ENCODE measurements at places on chromosomes 6 and 20.
A peak's percentile ranks its signal among the peaks of the same experiment; 100 is the strongest.

GRCh38 chr6:64257586-64257985 is 622.0 kb downstream of the PHF3 start:
- no peak for DNase-seq

DNA sequence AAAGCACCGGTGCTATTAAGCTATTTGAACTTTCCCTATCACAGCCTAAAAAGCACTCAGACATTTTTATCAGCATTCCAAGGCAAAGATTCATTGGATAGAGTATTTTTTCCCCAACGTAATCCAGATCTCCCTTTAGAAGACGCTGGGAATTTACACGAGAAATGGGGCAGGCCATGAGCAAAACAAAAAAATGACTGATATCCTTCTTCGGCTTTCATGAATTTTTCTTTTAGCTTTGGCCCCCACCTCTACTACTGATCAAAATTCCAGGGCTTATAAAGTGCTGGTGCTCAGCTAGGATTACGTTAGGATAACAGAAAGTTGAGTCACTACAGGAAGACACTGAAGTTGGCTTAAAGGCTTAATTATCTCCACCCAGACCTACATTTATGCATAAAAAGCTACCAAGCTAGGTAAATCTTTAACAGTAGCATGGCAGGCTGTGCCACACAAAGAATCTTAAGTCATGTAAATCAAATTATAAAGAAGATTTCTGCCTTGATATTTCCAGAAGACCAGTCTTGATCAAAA is 418.5 kb upstream of the BTBD3 start:
- no peak for DNase-seq

- DNase-seq, result no peak
These were observed 477.2 kb downstream of the EYS start for GRCh38 chr6:65229825-65230224.

- no peak for DNase-seq
These were observed 127.4 kb downstream of the ADGRG6 start for GRCh38 chr6:142429195-142429594.

GRCh38 chr20:25553819-25554296 is 31.5 kb downstream of the NINL start:
- DNase-seq, result no peak

DNA sequence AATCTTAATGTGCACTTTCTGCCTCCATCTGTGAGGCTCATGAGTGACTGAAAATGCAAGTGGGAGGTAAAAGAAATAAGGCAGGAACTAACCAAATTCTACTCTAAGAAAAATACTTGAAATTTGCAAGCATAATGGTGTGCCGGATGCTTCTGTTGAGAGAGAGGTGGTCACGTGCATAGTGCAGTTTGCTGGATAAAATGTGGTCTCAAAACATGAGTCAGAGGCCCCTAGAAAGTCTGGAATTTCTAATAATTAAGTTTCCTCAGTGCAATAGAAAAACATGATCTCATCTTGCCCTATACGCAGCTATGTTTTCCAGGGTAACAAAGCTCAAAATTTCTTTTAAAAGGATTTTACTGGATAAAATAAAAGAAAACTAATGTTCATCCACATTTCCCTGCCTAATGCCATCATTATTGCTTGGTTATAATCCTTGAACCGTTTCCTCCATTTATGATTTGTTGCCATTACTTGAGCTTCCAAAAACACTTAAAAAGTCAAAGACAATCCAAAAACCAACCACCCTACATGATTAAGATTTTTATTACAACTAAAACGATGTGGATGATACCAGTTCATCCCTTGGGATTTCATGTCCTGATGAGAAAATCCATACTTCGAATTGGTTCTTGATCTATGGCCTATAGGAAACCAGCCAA is 351.7 kb upstream of the ARID1B start:
- DNase-seq, result no peak

- no peak for DNase-seq
These were observed 24.7 kb upstream of the CRISP1 start for GRCh38 chr6:49890988-49891387.

- no peak for DNase-seq
These were observed 108.1 kb downstream of the TBC1D7 start for GRCh38 chr6:13220266-13220665.

DNA sequence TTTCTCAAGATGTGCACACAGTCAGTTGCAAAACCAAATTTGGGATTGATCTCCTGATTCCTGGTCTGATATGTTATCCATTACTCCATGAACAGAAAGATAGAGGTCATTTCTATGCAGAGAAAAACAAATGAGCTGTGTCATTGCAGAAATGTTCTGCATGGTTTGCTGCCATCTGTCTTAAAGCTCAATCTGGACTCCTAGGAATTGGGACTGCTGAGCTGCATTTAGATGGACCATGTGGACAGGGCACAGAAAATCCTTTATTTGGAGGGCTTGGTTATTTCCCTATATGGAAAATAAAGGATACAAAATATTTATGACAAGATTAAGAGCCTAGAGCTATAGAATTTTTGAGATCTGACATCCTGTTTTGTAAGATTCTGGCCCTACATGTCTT is 91.3 kb downstream of the ADGRB3 start:
- DNase-seq, result no peak

DNA sequence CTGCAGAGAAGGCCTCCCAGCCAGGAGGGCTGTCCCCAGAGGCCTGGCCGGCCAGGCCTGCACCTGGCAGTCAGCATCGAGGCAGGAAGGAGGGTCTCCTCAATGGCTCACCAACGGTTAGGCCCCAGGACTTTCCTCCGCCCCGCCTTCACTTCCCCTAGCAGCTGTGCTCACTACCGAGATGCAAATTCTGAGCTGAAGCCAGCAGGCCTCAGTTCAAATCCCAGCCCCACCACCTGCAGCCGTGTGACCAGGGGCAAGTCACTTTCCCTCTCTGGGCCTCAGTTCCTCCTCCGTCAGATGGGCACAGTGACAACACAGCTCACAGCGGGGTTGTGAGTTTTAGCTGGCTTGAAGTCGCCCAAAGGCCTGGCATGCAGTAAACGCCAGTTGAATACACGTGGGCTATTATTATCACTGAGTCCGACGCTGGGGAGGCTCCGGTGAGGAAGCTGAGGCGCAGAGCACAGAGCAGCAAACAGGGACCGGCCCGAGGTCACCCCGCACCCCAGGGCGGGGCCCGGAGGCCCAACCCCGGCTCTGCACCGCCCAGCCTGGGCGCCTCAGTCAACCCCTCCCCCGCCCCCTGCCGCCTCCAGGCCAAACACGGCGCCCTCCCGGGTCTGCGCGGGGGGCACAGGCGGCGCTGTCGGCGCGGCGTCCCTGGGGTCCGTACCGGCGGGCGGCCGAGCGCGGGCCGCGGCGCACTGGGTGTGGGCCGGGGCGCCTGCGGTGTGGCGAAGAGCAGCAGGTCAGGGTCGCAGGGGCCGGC is 671 bp downstream of the E2F1 start:
- peak; percentile 44 for DNase-seq

- DNase-seq, result no peak
These were observed 16.2 kb upstream of the BLCAP start for GRCh38 chr20:37543828-37544227.

- DNase-seq, result no peak
These were observed 197.5 kb upstream of the SIM1 start for GRCh38 chr6:100662264-100662663.

DNA sequence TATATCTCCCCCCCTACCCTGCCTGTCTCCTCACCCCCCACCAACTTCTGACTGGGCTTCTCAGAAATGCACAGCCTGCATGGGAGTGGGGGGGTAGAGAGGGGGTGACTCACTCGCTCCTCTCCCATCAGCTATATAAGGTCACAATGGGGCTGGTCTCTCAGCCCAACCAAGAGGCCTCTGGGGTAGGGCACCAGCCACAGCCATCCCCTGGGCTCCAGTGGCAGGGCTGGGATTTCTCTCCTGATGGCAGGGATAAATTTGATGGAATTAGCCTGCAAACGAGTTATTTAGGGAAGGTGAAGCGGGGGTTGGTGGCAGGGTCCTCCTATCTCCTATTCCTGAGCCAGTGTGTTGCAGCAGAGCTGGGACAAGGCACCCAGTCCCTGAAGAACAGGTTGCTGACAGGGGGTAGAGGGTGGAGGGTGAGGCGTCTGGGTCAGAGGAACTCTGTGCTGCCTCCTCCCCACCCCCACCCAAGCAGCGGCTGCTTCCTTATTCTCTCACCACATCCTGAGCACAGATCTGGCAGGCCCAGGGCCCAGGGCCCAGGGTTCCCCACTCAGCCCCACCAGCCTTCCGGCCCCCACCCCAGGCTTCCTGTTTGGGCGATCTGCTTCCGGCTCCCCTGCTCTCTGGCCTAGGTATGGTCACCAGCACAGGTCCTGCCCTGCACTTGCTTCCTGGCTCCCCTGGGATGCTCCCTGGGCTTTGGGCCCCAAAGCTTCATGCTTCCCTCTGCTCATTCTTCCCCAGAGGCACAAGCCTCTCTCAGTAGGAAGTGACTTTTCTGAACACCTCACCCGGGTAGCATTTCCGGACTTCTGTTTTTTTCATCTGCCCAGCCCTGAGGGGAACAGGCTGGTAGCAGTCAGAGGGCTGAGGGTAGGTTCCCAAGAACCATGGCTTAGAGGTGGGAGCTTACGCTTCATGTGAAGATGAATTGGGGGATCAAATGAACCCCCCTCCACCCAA is 4.0 kb downstream of the PPP1R18 start:
- no peak for DNase-seq

DNA sequence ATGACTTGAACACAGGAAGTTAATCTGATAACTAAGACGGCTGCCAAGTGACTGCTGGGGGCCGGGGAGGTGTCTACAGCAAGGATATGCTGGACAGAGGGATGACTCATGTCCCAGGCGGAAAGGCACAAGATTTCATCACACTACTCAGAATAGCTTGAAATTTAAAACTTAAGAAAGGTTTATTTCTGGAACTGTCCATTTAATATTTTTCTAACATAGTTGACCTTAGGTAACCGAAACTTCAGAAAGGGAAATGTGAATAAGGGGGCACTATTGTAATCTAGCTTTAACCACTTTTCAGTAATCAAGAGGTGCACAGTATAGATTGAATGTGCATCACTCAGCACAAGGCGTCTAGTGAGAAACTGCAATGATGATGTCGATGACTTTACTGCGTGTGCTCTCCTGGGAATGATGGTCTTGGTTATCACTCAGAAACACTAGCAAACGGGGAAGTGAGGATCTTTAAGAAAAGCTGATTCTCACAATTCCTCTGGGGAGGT is 171.5 kb downstream of the QKI start:
- no peak for DNase-seq

GRCh38 chr6:166784691-166785090 is 157.6 kb upstream of the RPS6KA2 start:
- DNase-seq, result no peak

GRCh38 chr20:50017576-50018248 is 34.9 kb downstream of the SNAI1 start:
- DNase-seq, result no peak

GRCh38 chr6:111949546-111949945 is 76.3 kb upstream of the FYN start:
- DNase-seq, result no peak

DNA sequence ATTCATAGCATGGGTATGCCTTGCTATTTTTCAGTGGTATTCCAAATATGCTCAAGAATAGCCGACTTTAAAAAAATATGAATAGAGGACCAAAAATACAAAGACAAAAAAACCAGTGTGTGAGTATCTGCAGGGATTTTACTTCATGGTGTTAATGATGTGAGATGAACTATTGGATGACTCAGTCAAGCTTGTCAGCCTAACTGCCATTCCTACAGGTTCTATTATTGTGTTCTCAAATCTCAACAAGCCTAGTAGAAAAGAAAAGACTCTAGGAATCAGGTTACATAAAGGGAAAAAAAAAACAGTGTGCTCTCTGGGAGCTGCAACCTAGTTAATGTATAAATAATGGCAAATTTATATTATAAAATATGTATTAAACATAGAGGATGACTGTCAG is 588.4 kb upstream of the BTBD3 start:
- no peak for DNase-seq

- peak; percentile 46 for DNase-seq
These were observed 6.5 kb upstream of the DST start for GRCh38 chr6:56649053-56649769.

GRCh38 chr20:21944227-21944626 is 238.8 kb downstream of the PAX1 start:
- no peak for DNase-seq

Measured in NCI-H2081 treated with DMSO at 0.1 percent for 48 hours (cell line).